Epithelial cell of esophagus (primary cell): ENCODE measurements at places on chromosomes 2 and 18.

- DNase-seq, result peak; percentile 68
Measured at GRCh38 chr2:155815851-155816250, 516.7 kb downstream of the NR4A2 start.

DNA sequence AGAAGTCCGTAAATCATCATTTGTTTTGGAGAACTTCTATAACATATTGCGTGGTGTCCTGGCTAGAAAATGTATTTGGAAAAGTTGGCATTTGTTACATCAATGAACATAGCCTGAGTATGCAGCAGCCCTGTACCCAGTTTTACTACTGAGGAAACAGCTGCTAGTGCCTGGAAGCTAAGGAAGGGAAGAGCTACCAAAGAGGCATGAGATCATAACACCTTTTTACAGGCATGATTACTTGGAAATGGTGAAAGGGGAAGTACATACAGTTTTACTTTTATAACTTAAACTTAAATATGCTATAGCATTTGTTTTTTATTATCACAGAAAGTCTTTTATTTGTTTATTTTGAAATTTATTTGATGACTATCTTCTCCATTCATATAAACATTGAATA lies 128.4 kb upstream of the MC4R start:
- DNase-seq, result no peak

DNA sequence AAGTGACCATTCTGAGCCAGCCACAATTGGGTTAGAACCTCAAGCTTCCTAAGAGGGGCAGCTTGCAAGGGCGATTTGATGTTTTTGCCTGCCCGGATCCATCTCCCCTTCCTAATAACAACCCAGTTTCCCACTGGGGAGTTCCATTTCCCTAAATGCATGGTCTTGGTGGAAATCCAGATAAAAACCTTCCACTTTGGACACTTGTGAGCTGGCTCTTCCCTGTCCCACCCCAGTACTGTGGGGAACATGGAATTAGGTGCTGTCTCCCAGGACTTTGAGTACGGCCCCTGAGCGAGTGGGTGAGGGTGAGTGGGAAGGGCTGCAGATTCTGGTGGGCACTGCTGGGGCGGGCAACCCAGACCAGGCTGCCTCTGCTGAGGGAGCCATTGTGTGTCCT lies 122.3 kb downstream of the DDX1 start:
- DNase-seq, result no peak

- DNase-seq, result peak; percentile 84
Measured at GRCh38 chr2:25885933-25886332, 7.6 kb upstream of the ASXL2 start.

DNA sequence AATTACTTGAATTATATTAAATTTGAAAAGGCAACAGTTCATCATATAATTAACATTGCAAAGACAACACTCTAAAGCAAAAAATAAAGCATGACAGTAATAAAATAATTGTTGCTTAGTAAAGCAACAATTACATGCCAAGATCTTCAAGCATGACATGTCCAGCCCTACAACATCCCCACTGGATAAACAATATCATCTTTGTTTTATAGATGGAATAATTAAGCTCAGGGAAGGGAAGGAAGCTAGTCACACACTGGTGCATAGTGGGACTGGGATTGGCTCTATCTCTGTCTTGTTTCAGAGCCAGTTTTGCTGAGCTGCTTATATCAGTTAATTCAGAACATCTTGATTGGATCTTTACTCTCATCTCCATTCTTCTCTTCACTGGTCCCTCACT lies 49.9 kb upstream of the PARD3B start:
- no peak for DNase-seq

DNA sequence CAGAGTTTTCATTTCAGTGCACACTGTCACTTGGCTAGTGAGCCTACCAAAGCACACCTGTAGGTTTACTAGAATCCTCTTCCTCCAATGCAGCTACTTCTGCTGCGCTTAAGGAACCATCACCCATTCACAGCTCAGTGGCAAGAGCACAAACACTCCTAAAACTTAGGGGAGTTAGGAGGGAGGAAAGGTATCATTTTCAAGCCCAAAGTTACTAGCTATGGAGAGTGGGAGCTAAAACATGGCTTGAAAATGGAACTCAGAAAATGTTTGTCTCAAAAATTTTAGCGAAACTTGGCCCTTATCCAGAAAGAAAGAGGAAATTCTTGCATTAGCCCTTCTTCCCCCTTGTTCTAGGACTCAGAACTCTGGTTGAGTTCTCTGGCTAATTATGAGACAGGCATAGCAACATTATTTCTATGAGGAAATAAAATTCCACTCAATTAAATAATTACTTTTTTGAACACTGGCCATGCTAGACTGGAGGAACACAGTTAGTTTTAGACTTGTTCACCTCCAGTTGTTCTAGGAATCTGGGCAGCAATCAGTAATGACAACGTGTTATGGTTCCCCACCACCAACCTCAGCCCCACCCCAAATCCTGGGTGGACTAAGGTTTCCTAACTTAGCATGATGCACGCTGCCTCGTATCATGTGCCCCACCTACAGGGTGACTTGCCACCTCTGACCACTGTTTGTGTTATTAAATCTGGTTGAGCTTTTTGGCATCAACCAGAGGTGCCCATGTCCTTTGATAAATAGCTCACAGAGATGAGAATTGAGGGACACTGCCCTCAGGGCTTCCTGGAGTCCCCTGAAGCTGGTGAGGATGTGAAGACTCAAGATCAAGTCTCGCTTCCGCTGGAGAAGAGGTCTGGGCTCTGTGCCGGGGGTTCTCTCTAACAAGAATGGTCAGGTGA lies 32.8 kb downstream of the LPIN2 start:
- DNase-seq, result no peak

DNA sequence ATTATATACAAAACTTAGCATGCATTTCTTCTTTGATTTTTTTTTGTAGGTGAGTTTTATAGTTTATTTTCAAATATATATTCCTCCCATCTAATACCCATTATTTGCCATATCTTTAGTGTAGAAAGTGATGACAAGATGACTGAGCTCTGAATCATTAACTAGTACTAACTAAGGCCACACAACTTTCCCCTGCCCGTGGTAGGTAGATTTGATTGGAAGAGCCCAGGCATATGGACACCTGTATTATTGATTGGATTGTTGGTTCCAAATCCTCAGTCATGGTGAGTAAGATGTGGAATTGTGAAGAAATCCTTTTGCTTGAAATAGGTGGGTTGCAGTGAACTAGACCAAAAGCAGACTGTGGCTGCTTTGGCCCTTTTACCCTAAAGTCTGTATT lies 54.8 kb downstream of the ABI2 start:
- DNase-seq, result peak; percentile 24

DNA sequence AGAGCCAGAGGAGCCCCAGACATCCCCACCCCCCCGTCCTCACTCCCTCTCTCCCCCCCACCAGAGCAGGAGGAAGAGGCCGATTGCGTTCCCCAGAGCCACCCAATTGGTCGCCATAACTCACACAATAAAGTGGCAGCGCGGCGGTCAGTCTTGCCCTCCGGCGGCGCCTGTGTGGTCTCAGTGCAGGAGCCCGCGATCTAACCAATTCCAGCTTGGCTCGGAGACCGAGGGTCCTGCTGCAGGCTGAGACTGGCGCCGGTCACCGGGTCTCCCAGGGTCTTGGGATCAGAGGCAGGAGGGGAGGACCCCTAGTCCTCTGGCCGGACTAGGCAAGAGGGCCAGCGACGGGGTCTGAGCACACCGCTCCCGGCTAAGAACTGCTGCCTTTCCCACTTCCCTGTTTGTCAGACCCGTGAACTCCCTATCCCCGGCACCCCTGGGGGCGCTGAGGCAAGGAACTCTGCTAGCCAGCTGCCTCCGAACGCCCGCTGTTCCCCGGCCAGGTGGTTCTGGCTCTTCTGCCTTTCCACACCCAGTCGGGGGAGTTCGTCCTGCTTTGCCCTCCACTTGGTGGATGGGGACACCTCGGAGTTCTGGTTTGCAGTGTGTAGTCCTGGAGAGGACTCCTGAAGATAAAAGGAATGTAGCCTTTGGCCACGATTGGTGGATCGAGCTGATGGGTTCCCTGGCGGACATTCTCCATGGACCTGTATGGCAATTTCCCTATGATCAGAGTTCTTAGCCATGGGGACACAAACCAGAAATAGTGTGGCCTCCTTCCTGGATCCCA lies 1.0 kb upstream of the HOXD12 start:
- DNase-seq, result no peak

DNA sequence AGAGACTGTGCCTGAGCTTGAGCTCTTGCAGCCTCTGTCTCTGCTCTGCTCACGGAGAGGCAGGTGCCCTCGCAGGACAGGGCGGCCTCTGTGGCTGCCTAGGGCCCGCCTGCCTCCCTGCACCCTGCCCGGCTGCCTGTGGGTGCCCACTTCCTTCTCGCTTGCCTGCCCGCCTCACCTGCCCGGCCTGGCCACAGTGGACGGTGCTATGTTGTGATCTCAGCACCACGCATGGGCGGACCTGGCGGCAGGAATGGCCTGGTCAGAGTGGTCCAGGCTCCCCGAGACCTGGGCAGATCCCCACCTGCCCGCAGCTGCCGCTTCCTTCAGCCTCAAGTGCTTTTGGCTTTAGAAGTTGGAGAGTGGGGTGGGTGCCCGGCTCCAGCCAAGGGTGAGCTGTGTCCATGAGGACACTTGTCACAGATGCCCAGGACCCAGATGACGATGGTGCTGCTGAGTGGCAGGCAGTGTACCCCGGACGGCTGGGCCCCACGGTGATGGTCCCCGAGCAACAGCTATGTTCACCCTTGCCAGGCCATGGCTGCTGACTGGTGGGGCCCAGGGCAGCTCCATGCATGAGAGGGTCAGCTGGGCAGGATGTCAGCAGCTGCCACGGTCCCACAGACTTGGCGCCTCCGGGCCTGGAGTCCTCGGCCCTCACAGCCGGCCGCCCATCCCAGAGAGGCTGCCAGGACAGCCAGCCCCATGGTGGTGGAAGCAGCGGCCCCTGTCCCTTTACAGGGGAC lies 25.3 kb downstream of the RTP5 start:
- DNase-seq, result no peak

DNA sequence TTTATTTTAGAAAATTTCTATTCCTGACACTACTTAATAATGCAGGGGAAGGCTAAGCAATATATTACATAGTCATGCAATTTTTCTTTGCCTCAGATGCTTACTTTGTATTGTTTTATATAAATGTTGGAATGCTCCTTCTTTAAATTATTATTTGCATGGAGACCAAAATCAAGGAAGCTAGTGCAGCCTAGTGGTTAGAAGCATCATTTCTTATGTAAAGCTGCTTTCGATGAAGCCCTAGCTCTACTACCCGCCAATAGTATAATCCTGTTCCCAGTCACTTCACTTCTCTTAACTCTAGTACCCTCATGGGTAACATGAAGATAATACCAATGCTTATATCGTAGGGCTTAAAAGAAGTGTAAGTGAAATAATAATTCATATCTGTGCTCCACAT lies 198.9 kb downstream of the LRATD1 start:
- peak; percentile 35 for DNase-seq

GRCh38 chr2:165920748-165921147 lies 32.8 kb downstream of the TTC21B start:
- no peak for DNase-seq

- DNase-seq, result peak; percentile 55
Measured at GRCh38 chr2:29033172-29033571, 41.2 kb downstream of the PCARE start.

GRCh38 chr2:136344339-136344738 lies 226.4 kb upstream of the CXCR4 start:
- DNase-seq, result no peak

DNA sequence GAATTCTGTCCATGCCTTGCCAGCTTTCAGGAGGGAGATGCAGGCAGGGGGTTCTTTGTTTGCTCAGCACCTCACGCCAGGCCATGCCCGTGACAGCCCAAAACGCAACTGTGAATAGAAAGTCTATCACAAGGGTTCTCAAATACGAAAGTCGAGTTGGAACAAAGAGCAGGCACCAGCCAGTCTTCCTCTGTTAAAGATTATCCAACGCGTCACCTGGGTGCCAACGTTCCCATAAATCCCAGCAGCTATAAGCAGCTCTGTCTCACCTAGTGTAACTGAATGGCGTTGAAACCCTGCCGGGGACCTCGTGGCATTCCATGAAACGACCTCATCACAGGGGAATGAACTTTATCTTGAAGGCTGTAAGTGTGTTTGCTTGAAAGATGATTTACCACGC lies 84.8 kb upstream of the GATA6 start:
- DNase-seq, result peak; percentile 5

GRCh38 chr2:39898934-39899333 lies 119.9 kb upstream of the THUMPD2 start:
- DNase-seq, result peak; percentile 67

- DNase-seq, result no peak
Measured at GRCh38 chr2:179580378-179581146, 280.9 kb downstream of the ZNF385B start.
